PC-9 (cell line): ENCODE measurements at places on chromosomes 4 and X. TPM values are rescaled to one million over a fixed set of nuclear protein-coding genes. Genes with fewer than 3 reads are reported as not detected.

SPANXA2 gene
- total RNA-seq: 3.5 and 4.7 TPM in 2 replicates

ASIC5 gene
- total RNA-seq: not detected in 2 replicates

HSFX3 gene
- total RNA-seq: not detected in 2 replicates

CXCL6 gene
- not detected in 2 replicates for total RNA-seq

CENPVL1 gene
- not detected in 2 replicates for total RNA-seq

CSAG3 gene
- 41.6 and 52.9 TPM in 2 replicates for total RNA-seq

AR gene
- total RNA-seq: 1.7 and 3.4 TPM in 2 replicates

DNA sequence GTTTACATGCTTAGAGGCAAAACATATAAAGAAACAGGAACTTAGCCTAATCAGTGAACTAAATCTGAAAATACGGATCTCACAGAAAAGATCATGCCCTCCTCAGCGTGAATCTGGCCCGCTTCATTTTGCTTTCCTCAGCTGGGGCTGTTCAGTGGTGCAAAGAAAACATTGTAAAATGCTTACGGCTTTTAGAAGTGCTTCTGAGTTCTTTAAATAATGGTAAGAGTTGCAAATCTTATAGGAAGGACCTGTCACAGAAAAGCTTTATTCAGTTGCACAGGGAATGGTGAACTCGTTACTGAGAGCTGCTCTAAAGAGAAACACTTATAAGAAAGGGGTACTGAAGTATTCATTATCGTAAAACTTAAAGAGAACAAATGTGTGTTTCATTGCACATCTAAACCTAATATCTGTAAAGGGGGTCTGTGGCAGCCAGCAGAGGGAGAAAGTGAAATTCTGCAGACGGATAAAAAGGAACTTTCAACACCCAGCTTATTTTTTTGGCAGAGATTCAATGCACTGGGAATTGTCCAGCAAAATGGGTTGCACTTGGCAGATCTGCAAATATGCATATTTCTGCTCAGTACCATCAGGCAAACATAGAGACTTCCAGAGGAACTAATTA is 139.2 kb upstream of the ANK2 start:
- H3K4me1 ChIP-seq: no peaks in the 10 kb centered on the region
- no peak for DNase-seq
- H3K27ac ChIP-seq: no peak overlapping the region
- no peaks in the 10 kb centered on the region for H3K27me3 ChIP-seq
- no peak overlapping the region for H3K4me3 ChIP-seq

- H3K27ac ChIP-seq: no peak overlapping the region
- no peaks in the 10 kb centered on the region for H3K4me1 ChIP-seq
- H3K36me3 ChIP-seq: no peaks in the 10 kb centered on the region
Measured at GRCh38 chrX:2550328-2551020, 49.7 kb upstream of the DHRSX start.

GRCh38 chr4:152778656-152779512 is 646 bp downstream of the TIGD4 start:
- H3K4me3 ChIP-seq: peak overlapping the region; percentile 72
- DNase-seq: no peak
- peaks cover 24% of the 10 kb centered on the region; the same call in 1 of the 2 replicates for H3K4me1 ChIP-seq
- no peak overlapping the region for H3K27ac ChIP-seq

DNA sequence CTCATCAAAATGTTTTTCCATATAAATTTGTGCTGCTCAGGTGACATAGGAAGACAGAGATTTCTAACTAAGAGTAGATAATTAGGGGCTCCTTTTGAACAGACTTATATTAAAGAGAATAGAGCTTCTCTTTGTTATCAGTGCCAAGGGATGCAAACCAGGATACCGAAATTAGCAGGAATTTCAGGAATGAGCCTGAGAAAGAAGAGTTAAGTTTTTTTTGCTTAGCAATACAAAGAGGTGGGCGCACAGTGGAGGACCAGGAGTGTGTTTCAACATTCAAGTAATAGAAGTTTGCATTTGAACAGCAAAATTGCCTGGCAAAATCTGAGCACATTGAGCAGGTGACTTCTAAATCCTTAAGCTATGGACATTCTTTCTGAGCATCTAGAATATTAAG is 541.3 kb downstream of the GBA3 start:
- H3K27me3 ChIP-seq: no peaks in the 10 kb centered on the region
- no peaks in the 10 kb centered on the region for H3K36me3 ChIP-seq
- no peak overlapping the region for H3K4me3 ChIP-seq
- no peak overlapping the region for H3K27ac ChIP-seq
- no peak for DNase-seq
- H3K4me1 ChIP-seq: no peaks in the 10 kb centered on the region

- H3K27me3 ChIP-seq: no peaks in the 10 kb centered on the region
- H3K27ac ChIP-seq: no peak overlapping the region
- peaks cover 19% of the 10 kb centered on the region; the same call in 1 of the 2 replicates for H3K36me3 ChIP-seq
- H3K4me3 ChIP-seq: no peak overlapping the region
Measured at GRCh38 chr4:513327-513726, 14.3 kb downstream of the PIGG start.

- no peaks in the 10 kb centered on the region for H3K36me3 ChIP-seq
- no peaks in the 10 kb centered on the region for H3K4me1 ChIP-seq
- no peak overlapping the region for H3K4me3 ChIP-seq
- no peak for DNase-seq
- no peak overlapping the region for H3K27ac ChIP-seq
- no peaks in the 10 kb centered on the region for H3K27me3 ChIP-seq
Measured at GRCh38 chr4:89954906-89955695, 60.4 kb downstream of the MMRN1 start.

DNA sequence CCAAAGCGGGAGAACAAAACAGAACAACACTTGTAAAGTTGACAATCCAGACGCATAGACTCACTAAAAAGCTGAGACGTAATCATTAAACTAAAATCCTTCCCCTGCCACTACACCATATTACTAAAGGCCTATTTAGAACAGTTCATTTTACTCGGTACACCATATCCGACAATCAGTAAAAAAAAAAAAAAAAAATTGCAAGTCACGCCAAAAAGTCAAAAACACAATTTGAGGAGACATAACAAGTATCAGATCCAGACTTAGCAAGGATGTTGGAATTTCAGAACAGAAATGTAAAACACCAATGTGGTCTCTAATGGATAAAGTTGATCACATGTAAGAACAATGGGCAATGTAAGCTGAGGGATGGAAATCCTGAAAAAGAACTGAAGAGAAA is 1899.4 kb downstream of the STIM2 start:
- H3K27me3 ChIP-seq: no peaks in the 10 kb centered on the region
- H3K4me1 ChIP-seq: no peaks in the 10 kb centered on the region
- no peak for DNase-seq
- H3K4me3 ChIP-seq: no peak overlapping the region

GRCh38 chrX:149004936-149005335 is 500.2 kb downstream of the IDS start:
- no peak overlapping the region for H3K27ac ChIP-seq
- no peaks in the 10 kb centered on the region for H3K36me3 ChIP-seq
- H3K4me1 ChIP-seq: no peaks in the 10 kb centered on the region
- no peaks in the 10 kb centered on the region for H3K27me3 ChIP-seq
- DNase-seq: no peak

DNA sequence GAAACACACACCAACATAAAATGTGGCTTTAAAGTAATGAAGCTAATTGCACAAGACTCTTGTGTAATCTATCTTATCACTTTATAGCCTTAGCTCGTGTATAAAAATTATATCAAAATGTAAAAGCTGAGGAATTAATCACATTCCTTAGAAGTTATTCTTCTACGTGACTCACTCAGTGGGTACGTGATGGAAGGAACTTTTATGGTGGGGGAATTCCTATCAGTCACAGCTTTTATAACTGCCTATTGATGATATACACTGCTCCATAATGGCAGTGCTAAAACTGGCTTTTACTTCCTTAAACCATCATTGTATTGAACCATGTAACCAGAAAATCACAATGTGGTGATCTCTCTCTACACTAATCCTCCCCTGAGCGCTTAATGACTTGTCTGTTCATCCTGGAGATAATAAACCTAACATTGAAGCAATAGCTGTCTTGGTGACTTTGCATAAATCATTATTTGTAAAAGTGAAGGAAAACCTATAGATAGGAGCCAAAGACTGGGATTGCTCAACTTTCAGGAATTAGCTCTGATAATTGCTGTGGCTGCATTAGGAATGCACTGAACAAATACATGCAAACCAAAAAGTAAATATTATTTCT is 276.7 kb downstream of the GBA3 start:
- peak overlapping the region; percentile 65 for H3K27ac ChIP-seq
- peaks cover 21% of the 10 kb centered on the region for H3K4me1 ChIP-seq
- H3K27me3 ChIP-seq: no peaks in the 10 kb centered on the region
- H3K36me3 ChIP-seq: no peaks in the 10 kb centered on the region
- DNase-seq: peak; percentile 64
- H3K4me3 ChIP-seq: no peak overlapping the region

- no peak overlapping the region for H3K27ac ChIP-seq
- H3K4me3 ChIP-seq: no peak overlapping the region
- H3K27me3 ChIP-seq: no peaks in the 10 kb centered on the region
- no peaks in the 10 kb centered on the region for H3K4me1 ChIP-seq
- H3K36me3 ChIP-seq: no peaks in the 10 kb centered on the region
- DNase-seq: no peak
Measured at GRCh38 chrX:65821721-65822496, 154.5 kb downstream of the MSN start.

GRCh38 chr4:138540056-138540800 is 298.1 kb upstream of the SLC7A11 start:
- H3K4me1 ChIP-seq: no peaks in the 10 kb centered on the region
- no peak overlapping the region for H3K27ac ChIP-seq
- no peak overlapping the region for H3K4me3 ChIP-seq
- DNase-seq: no peak
- no peaks in the 10 kb centered on the region for H3K27me3 ChIP-seq

GRCh38 chrX:139890991-139891700 is 41.7 kb downstream of the ATP11C start:
- H3K4me3 ChIP-seq: 0 out of 2 replicates have a peak overlapping the region, but pooled peaks have one; percentile 11
- DNase-seq: peak; percentile 74
- H3K36me3 ChIP-seq: no peaks in the 10 kb centered on the region
- no peaks in the 10 kb centered on the region for H3K27me3 ChIP-seq
- H3K4me1 ChIP-seq: 0 out of 2 replicates have a peak, but pooled peaks cover 12% of the 10 kb centered on the region

DNA sequence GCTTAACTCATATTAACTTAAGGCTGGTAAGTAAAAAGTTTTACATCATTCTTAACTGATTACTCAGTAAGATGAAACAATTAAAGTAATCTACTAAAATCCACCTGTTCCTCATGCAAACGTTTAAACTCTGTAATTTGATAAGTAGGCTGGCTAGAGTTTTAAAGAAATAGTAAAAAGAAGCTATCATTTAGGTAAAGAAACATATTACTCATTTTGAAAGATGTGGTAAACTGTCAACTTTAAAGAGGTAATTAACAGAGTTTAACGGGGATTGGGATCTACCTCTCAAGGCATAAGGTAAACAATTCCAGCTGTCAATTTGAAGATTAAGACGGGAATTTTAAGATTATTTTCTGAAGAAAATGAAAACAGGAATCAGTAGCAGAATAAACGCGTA is 9.8 kb downstream of the GNPDA2 start:
- no peak overlapping the region for H3K4me3 ChIP-seq
- no peak overlapping the region for H3K27ac ChIP-seq
- H3K27me3 ChIP-seq: no peaks in the 10 kb centered on the region
- H3K36me3 ChIP-seq: no peaks in the 10 kb centered on the region
- no peaks in the 10 kb centered on the region for H3K4me1 ChIP-seq

GRCh38 chrX:154804957-154805695 is at the start of gene MPP1:
TSS of gene MPP1 (minus strand) at chrX:154805485. CDS start at chrX:154805373, 112 bp downstream.
- DNase-seq: peak; percentile 44
- peaks cover 5% of the 10 kb centered on the region; the same call in 1 of the 2 replicates for H3K4me1 ChIP-seq
- no peaks in the 10 kb centered on the region for H3K36me3 ChIP-seq
- peaks cover 3% of the 10 kb centered on the region; the same call in 1 of the 2 replicates for H3K27me3 ChIP-seq
- no peak within 1 kb of the TSS for H3K27ac ChIP-seq

DNA sequence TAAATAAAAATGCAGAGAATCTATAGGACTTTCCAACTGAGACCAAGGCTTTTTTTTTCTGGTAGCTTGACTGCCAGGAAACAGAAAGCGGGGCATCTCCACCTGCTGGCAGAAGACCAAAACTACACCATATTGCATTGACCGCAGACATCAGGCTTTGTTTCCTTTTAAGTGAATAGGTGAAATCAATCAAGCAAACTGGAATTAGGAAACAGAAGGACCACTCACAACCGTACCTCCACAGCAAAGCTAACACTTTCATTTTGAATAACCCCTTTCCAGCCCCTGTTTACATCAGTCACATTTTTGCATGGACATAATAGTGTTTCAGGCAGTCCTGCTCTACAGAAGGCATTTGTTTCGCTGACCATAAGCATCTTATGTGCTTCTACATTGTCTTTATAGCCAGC is 218.2 kb downstream of the IDS start:
- H3K4me3 ChIP-seq: no peak overlapping the region
- H3K36me3 ChIP-seq: no peaks in the 10 kb centered on the region
- no peaks in the 10 kb centered on the region for H3K4me1 ChIP-seq
- peak; percentile 39 for DNase-seq
- no peaks in the 10 kb centered on the region for H3K27me3 ChIP-seq

- no peaks in the 10 kb centered on the region for H3K4me1 ChIP-seq
- no peak for DNase-seq
Measured at GRCh38 chrX:56932653-56933339, 62.5 kb downstream of the SPIN3 start.

DNA sequence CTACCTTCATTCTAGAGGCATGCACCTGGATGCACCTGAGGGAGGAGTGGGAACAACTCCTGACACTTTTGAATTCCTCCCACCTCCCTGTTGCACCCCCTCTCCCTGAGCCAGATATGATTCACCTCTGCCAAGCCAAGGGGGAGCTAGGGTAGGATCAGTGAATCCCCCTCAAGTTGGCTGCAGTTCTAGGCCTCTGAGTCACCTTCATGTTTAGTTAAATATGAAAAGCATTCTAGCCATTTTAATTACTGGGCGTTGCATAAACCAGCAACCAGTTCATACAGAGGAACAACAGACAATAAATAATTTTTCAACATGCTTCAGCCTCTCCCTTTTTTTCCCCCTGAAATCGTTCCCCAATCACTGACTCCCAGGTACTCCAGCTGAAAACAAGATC is 1440.2 kb downstream of the ADGRL3 start:
- no peak overlapping the region for H3K4me3 ChIP-seq
- H3K27me3 ChIP-seq: no peaks in the 10 kb centered on the region
- H3K4me1 ChIP-seq: no peaks in the 10 kb centered on the region
- no peak overlapping the region for H3K27ac ChIP-seq
- DNase-seq: no peak

GRCh38 chrX:750263-750662 is 119.7 kb downstream of the SHOX start:
- no peaks in the 10 kb centered on the region for H3K4me1 ChIP-seq
- DNase-seq: no peak
- H3K27me3 ChIP-seq: peaks cover 17% of the 10 kb centered on the region; the same call in 1 of the 2 replicates
- no peak overlapping the region for H3K27ac ChIP-seq

- H3K36me3 ChIP-seq: no peaks in the 10 kb centered on the region
- no peaks in the 10 kb centered on the region for H3K4me1 ChIP-seq
- no peak overlapping the region for H3K27ac ChIP-seq
- H3K4me3 ChIP-seq: no peak overlapping the region
- no peaks in the 10 kb centered on the region for H3K27me3 ChIP-seq
Measured at GRCh38 chrX:98607739-98608138, 1724.0 kb downstream of the RPA4 start.
